ENCODE measurements at places on chromosomes 7 and 10. TPM values are rescaled to one million over a fixed set of nuclear protein-coding genes. Genes with fewer than 3 reads are reported as not detected.

Gene RPP30
- 19.5 TPM for total RNA-seq

Gene MET
- total RNA-seq: 1.1 TPM

Gene H2BK1
- not detected for total RNA-seq

- H3K4me3 ChIP-seq: no peak overlapping the region
- no peaks in the 10 kb centered on the region for H3K27me3 ChIP-seq
- no peak overlapping the region for H3K27ac ChIP-seq
- no peaks in the 10 kb centered on the region for H3K36me3 ChIP-seq
These were observed 9.5 kb upstream of the WDR11 start for GRCh38 chr10:120841522-120842189.

DNA sequence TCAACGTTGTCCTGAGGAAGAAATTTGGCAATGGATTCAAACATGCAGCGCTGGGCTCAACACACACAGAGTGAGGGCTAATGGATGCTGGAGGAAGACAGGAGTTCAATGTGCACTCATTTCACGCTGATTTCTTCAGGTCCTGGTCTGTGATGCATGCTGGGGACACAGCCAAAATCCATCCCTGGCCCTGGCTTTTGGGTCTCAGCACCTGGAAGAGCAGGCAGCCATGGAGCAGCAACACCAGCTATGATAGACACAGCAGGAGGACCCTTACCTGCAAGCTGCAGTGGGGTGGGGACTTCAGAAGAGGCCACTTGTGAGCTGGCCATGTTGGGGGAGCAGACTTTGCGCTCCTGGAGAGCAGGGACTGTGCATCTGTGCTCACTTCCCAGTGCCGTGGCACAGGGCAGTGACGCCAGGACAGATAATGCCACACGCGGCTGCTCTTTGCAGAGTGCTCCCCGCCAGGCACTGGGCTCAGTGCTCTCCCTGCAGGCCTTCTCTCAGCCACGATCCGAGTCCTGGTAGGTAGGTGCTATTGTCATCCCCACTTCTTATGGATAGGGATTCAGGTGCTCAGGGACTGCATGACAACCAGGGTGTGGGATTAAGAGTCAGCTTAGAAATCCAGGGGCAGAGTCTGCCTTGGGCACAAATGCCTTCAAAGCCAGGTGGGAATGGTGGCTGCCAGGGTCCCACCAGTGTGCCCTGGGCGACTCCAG, 138.8 kb upstream of the UNC5B start:
- H3K4me1 ChIP-seq: no peaks in the 10 kb centered on the region
- no peaks in the 10 kb centered on the region for H3K27me3 ChIP-seq
- no peak for DNase-seq
- H3K36me3 ChIP-seq: no peaks in the 10 kb centered on the region
- no peak overlapping the region for H3K4me3 ChIP-seq

DNA sequence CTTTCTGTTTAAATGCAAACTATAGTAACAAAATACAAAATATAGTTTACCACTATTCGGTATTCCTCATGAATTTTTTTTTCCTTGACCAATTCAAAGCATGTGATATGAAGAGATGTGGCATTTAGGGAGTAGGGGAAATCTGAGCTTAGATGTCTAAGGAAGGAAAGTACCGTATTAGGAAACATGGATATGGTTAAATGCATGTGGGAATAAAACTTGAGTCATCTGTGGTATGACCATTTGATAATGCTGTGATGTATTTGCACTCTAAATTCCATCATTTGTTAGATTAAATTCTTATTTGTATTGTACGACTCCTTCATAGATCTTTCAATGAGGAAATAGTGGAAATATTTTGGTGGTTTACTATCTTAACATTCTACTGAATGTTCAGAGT, 19.7 kb downstream of the AHR start:
- H3K27me3 ChIP-seq: no peaks in the 10 kb centered on the region
- no peak overlapping the region for H3K27ac ChIP-seq
- no peak overlapping the region for H3K4me3 ChIP-seq

- peaks cover 24% of the 10 kb centered on the region for H3K4me1 ChIP-seq
- no peaks in the 10 kb centered on the region for H3K27me3 ChIP-seq
- no peaks in the 10 kb centered on the region for H3K36me3 ChIP-seq
- no peak for DNase-seq
These were observed 63.9 kb downstream of the PPP1R9A start for GRCh38 chr7:94971051-94971867.

- H3K4me3 ChIP-seq: no peak overlapping the region
- H3K4me1 ChIP-seq: peaks cover 10% of the 10 kb centered on the region
- DNase-seq: no peak
- no peak overlapping the region for H3K27ac ChIP-seq
These were observed 4.7 kb downstream of the MTERF1 start for GRCh38 chr7:91875851-91876250.

GRCh38 chr7:97215556-97215955, 98.1 kb downstream of the SDHAF3 start:
- H3K4me1 ChIP-seq: no peaks in the 10 kb centered on the region
- H3K4me3 ChIP-seq: no peak overlapping the region
- H3K36me3 ChIP-seq: no peaks in the 10 kb centered on the region
- H3K27ac ChIP-seq: no peak overlapping the region

- H3K4me1 ChIP-seq: no peaks in the 10 kb centered on the region
- no peaks in the 10 kb centered on the region for H3K27me3 ChIP-seq
- no peak overlapping the region for H3K4me3 ChIP-seq
- H3K27ac ChIP-seq: no peak overlapping the region
These were observed 4.4 kb downstream of the PTTG1IP2 start for GRCh38 chr7:90473814-90474213.

- H3K4me3 ChIP-seq: peak overlapping the region; percentile 84
- H3K27ac ChIP-seq: peak overlapping the region; percentile 99
- no peaks in the 10 kb centered on the region for H3K27me3 ChIP-seq
- no peaks in the 10 kb centered on the region for H3K36me3 ChIP-seq
These were observed 1.6 kb downstream of the TIAL1 start for GRCh38 chr10:119595134-119595675.

DNA sequence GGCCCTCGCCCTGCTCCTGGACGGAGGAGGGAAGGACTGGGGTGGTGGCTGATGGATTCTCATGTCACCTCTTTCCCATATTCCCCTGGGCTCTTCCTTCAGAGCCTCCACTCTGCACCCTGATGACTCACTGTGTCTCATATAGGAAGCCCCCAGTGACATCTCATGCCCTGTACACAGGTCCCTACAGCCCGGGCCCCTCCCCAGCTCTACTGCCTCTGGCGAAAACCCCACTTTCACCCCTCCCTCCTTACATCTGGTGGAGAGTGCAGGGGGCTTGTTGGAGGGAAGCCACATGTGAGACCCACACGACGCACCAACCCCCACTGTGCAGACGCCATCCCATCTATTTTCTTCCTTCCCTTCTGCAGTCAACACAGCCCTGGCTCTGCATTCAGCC, 72.8 kb upstream of the ZNF479 start:
- no peaks in the 10 kb centered on the region for H3K27me3 ChIP-seq
- H3K27ac ChIP-seq: no peak overlapping the region
- DNase-seq: no peak
- H3K36me3 ChIP-seq: no peaks in the 10 kb centered on the region
- no peak overlapping the region for H3K4me3 ChIP-seq
- no peaks in the 10 kb centered on the region for H3K4me1 ChIP-seq

DNA sequence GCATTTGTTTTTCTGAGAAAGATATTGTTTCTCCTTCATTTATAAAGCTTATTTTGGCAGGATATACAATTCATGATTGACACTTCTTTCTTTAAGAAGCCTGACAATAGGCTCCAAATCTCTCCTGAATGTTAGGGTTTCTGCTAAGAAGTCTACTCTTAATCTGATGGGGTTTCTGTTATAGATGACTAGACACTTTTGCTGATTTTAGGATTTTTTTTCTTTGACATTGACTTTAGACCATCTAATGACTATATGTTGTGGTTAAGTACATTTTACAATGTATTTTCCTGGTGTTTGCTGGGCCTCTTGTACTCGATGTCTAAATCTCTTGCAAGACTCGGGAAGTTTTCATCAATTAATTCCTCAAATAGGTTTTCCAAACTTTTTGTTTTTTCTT, 321.8 kb upstream of the SMIM30 start:
- H3K27ac ChIP-seq: no peak overlapping the region
- H3K27me3 ChIP-seq: no peaks in the 10 kb centered on the region
- H3K4me1 ChIP-seq: no peaks in the 10 kb centered on the region
- no peak overlapping the region for H3K4me3 ChIP-seq
- DNase-seq: no peak
- no peaks in the 10 kb centered on the region for H3K36me3 ChIP-seq

DNA sequence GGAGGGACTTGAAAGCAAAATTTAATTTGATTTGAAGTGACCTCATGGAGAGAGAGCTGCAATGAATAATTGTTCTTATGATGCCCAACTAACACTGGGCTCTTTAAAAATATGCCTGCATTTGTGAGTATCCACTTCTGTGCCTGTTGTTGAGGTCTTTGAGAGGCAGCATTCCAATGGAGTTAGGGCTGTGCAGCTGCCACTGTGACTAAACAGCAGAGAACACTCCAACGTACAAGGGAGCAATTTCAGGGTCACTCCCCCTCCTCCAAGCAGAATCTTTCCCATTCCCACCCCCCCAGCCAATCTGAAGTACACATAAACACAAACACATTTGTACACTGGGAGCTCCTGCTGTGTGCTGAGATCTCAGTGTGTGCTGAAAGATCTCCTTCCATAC, 28.0 kb upstream of the GSAP start:
- H3K4me1 ChIP-seq: no peaks in the 10 kb centered on the region
- no peaks in the 10 kb centered on the region for H3K36me3 ChIP-seq
- H3K27ac ChIP-seq: no peak overlapping the region
- no peak for DNase-seq
- no peaks in the 10 kb centered on the region for H3K27me3 ChIP-seq
- no peak overlapping the region for H3K4me3 ChIP-seq

DNA sequence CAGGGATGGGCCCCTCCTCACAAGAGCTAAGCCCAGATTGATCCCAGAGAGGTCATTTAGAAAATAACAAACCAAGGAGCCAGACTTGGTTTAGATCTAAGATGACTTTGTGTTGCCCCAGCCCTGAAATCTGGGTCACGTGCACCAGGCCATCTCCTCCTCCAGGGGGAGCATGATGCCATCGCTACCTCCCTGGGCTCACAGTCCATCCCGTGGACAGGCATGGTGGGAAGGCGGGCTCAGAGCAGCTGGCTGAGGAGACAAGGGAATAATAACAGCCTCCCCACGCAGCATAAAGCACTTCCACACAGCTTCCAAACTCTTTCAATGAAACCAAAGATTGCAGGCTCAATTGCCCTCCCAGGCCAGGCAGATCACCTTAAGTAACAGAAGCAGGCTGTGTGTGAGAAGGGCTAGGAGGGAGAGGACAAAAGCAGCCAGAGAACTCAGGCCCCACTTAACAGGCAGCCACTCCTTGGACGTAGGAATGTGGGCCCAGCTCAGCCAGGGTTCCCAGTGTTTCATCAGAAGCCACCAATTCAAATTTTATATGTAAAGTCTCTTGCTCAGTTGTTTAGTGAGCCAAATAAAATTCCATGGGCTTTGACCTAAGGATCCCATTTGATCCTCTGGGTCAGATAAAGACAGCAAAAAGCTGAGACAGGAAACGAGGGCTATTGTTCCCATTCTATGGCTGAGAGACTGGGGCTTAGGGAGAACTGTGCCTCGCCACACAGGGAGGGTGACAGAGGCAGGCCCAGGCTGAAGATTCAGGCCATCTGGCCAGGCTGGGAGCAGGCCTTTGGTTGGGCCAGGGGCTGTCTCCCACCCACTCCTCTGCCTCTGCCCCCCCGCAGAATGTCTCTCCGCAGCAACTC, 100.2 kb downstream of the COL13A1 start:
- no peaks in the 10 kb centered on the region for H3K36me3 ChIP-seq
- H3K27ac ChIP-seq: peak overlapping the region; percentile 46
- DNase-seq: peak; percentile 26
- no peak overlapping the region for H3K4me3 ChIP-seq
- no peaks in the 10 kb centered on the region for H3K4me1 ChIP-seq
- no peaks in the 10 kb centered on the region for H3K27me3 ChIP-seq
